ENCODE measurements at places on chromosomes 2 and 18.

- no peak for DNase-seq
These were observed 112.0 kb downstream of the LYPD6 start for GRCh38 chr2:149442346-149442745.

GRCh38 chr2:183678908-183679307 is 554.7 kb downstream of the NUP35 start:
- DNase-seq, result no peak

DNA sequence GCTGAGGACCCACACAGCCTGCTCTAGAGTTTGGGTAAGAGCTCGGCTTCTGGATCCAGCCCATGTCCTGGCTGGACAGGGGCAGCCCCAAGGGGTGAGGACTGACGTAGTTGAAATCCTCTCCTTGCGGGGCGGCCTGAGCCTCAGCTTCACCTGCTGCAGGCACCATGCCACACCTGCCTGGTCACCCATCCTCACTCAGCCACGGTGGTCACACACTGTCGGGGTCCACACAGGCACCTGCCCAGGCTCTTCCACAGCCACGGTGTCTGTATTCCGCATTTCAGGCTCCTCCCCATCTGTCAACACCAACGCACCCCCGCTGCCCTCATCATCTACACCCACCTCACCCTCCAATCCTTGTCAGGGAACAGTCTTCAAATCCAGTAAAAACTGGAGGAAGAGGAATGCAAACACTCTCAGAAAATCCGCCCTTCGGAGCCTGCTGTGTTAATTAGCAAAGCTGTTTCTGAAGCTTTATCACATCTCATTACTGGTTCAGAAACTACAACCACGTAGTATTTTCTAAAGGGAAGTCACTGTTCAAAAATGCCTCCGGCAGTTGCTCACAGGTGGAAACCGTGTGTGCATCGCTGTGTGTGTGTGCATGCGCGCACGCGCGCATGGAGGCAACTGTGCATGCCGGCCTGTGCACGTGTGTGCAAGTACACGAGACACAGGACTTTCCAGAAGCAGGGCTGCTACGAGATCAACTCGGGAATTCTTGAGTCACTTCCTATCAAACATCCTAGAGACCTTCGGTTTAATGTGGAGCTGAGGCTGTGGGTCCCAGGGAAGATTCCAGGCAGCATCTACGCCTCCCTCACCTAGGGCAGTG is 38.2 kb downstream of the SLC66A2 start:
- DNase-seq, result no peak

- no peak for DNase-seq
These were observed 89.9 kb upstream of the PELI1 start for GRCh38 chr2:64234150-64234549.

- DNase-seq, result no peak
These were observed 378.9 kb upstream of the HNRNPA3 start for GRCh38 chr2:176833671-176834070.

DNA sequence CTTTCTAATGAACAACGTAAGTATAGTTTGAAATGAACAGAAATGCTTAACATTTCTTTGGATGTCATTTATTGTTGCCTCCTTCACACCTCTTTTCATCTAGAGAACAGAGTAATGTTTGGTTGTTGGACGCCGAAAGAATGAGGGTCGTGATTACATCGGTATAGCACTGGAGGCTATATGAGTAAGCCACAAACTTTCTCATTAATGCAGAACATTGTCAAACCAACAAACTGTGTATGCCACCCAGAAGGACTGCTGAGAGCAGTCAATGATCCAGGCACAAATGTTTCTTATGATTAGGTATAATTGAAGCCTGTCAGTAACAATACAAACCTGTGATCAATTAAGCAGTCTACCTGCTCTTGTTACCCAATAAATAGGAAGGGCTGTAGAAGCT is 1494.7 kb upstream of the NXPH2 start:
- no peak for DNase-seq

DNA sequence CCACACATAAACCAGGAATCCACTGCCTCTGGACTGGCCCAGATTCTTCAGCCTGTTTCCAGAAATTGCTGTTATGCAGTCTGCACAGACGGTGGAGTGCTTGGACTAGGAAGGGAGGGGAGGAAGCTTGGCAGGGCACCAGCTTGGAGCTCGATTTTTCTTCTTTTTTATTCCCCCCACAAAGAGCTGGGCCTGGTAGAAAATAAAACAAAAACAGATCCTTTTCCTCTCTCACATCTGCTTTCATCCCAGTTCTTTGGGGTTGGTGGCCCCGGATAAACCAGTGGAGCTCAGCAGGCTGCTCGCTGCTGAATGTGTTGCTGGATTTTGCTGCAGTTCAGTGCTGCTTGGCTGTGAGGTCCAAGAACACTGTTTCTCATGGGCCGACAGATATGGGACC is 16.0 kb downstream of the LRRTM1 start:
- no peak for DNase-seq

DNA sequence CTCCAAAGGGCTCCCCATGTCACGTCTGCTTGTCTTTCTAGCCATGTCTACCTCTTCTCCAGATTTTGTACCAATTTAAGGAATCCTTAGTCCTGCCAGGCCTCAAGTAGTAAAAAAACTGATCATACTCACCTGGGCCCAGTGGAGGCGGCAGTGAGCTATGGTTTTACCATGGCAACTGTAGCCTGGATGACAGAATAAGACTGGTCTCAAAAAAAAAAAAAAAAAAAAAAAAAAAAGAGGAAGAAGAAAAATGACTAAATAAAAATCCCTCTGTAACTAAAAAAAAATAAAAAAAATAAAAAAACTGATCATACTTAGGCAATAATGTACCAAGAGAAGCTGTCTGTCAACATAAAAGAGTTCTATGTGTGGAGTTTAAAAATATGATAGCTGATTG is 221.6 kb downstream of the NR4A2 start:
- DNase-seq, result peak; percentile 0

GRCh38 chr2:100408941-100409340 is 8.5 kb downstream of the CHST10 start:
- DNase-seq, result no peak

GRCh38 chr2:134336921-134337320 is 83.0 kb downstream of the MGAT5 start:
- DNase-seq, result no peak

Measured in activated naive CD4-positive, alpha-beta T cell (primary cell).